ENCODE measurements at places on chromosomes 2 and 18.

DNA sequence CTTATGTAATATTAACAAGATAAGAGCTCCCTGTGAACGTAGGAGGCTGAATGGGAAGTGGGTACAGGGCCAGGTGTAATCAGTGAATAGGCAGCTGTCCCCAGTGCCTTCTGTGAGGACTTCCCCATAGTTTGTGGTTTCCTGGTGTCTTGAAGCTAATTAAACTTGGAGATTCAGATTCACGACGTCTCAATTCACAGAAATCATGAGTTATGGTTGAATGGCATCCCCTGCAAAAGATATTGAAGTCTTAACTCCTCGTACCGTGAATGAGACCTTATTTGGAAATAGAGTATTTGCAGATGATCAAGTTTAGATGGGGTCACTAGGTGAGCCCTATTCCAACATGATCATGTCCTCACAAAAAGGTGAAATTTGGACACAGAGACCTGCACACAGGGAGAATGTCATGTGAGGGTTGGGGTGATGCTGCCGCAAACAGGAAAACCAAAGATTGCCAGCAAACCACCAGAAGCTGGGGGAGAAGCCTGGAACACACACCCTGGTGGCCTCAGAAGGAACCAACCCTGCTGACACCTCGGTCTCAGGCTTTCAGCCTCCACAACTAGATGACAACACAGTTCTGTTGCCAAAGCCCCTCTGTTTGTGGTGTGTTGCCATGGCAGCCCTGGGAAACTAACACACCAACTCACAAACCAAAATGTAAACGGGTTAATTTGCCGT lies 13.2 kb downstream of the ARL4C start:
- DNase-seq: peak; percentile 97

- no peak for DNase-seq
These were observed 2.9 kb downstream of the HOXD11 start for GRCh38 chr2:176109946-176110345.

GRCh38 chr2:150027164-150027563 lies 439.6 kb upstream of the MMADHC start:
- no peak for DNase-seq

DNA sequence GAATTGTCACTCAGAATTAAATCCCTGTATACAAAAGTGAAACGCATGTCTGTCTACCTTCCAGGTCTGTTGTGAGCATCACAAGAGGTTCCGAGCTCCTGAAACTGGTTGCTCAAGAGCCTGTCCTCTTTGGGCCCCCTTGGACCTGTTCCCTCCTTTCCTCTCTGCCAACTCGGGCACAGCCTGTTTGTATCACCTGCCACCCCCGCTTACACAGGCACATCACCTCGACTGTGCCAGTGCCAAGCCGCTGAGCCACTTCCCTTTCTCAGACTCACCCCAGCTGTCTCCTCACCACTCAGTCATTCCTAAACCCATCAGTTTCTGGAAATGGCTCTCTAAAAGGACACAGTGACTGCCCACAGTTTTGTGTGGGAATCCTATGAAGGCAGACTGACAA lies 3.1 kb downstream of the EFR3B start:
- no peak for DNase-seq

DNA sequence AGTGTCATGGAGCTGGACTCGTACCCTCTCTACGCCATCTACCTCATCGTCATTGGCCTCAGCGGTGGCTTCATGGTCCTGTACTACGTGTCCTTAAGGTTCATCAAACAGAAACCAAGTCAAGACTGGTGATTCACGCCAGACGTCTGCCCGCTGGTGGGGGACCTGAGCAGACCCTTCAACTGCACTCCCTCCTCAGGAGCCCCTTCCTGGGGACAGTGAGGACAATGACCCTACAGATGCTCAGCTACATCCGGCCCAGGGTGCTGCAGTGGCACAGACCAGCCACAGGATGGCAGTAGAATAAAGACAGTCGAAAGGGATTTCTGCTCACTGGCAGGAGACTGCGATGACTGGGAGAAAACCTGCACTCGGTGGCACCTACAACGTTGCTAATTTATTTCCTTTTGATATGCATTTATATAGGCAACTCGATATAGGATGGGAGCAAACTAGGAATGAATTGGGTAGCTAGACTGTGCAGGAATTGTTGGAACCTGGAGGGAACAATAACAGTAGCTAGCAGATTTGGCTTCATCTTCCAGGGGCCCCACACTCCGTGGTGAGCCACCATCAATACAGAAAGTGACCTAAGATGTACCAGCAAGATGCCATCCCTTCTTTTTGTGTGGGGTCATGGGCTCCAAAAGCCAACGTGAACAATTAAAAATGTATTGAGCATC lies 39.2 kb downstream of the ABCG8 start:
- peak; percentile 54 for DNase-seq

- no peak for DNase-seq
These were observed 39.1 kb upstream of the DLX1 start for GRCh38 chr2:172046080-172046678.

- DNase-seq: no peak
These were observed 1404.3 kb downstream of the SUCLG1 start for GRCh38 chr2:83054751-83055150.

- no peak for DNase-seq
These were observed 181.7 kb upstream of the VRK2 start for GRCh38 chr2:57864926-57865325.

GRCh38 chr2:74379851-74380789 lies at the start of gene DCTN1:
DCTN1 (minus strand) TSS chr2:74380311; CDS start chr2:74380037, 274 bp downstream.
- DNase-seq: peak; percentile 26

GRCh38 chr18:65721619-65722018 lies 29.2 kb upstream of the CDH7 start:
- no peak for DNase-seq

GRCh38 chr2:208255557-208256106 lies 761 bp upstream of the IDH1 start:
- no peak for DNase-seq

DNA sequence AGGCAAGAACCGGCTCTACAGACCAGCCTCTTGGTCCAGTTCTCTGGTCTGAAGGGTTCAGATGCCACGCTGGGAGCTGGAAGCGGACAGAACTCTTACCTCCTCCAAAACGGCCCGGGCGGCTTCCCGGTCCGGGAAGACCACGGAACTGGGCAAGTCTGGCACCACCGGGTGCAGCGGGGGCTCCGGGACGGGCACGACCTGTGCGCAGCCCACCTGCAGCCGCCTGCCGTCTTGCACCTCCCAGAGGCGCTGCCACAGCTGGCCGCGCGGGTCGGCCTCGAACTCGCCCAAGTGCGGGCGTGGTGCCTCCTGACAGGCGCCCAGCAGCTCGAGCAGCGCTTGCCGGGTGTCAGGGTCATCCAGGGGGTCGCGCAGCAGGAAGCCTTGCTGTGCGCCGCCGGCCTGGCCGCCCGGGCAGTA lies 773 bp downstream of the CMPK2 start:
- DNase-seq: peak; percentile 8

GRCh38 chr2:116416731-116417377 lies 1397.6 kb upstream of the DDX18 start:
- DNase-seq: no peak

DNA sequence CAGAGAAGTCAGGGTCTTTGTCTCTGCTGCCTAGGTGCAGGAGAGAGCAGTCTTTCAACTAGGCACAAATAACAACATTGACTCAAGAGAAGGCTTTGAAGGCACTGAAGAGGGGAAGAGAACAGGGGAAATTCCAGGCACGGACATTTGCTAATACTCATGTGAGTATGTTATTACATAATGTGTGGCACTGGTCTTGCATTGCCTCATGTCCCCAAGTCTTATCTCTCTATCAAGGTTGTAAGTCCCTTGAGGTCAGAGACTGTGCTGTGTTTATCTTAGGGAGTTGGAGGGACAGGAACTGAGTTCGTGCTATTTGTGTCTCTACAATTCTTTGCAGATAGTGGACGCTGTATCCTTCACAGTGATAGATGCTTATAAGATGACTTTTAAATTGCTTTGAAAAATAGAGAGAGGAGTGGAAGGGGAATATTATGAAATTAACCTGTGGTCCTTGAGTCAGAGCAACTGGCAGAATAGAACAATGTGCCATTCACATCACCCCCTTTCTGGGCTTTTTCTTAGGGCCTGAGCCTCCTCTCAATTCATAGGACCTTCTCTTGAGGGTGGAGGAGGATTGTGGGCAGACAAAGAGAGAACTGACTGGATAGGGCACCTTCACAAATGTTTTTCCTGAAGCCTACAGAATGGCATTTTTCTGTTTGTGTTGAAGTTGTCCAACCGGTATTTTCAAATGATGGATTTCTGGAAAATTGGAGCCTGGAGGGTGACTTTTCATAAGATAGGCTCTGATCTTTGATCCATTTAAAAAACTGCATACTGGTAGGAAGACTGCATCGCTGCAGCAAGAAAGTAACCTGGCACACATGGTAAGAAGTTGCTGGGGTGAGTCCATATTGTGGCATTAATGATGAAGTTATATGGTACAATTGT lies 96.6 kb upstream of the CXCR4 start:
- DNase-seq: peak; percentile 15

GRCh38 chr2:124836416-124836815 lies 811.3 kb downstream of the CNTNAP5 start:
- DNase-seq: no peak

DNA sequence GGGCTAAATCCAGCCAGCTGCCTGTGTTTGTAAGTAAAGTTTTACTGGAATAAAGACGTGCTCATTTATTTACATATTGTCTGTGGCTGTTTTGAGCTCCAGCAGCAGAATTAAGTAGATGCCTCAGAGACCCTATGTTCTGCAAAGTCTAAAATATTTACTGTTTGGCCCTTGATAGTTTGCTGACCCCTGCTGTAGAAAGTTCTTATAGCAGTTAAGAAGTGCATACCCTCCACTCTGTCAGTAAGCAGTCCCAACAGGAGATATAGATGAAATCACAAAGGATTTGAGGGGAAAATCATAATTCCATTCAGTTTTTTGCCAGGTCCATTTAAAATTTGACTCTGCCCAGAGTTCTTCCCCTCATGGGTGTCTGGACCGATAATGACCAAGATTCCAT lies 50.1 kb upstream of the ITM2C start:
- no peak for DNase-seq

GRCh38 chr2:133444465-133444864 lies 123.8 kb downstream of the NCKAP5 start:
- no peak for DNase-seq

- DNase-seq: no peak
These were observed 15.0 kb upstream of the FMNL2 start for GRCh38 chr2:152319822-152320570.

DNA sequence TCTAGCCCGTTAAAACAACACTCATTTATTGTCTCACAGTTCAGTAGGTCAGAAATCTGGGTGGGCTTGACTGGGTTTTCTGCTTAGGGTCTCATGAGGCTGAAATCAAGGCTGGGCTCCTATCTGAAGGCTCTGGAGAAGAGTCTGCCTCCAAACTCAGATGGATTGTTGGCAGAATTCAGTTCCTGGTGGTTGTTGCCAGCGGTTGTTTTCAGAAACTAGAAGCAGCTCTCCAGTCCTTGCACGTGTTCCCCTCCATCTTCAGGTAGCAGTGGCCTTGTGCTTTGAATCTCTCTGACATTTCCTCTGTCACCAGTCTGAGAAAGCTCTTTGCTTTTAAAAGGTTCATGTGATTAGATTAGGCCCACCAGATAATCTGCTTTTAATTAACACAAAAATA lies 20.1 kb upstream of the FN1 start:
- no peak for DNase-seq

DNA sequence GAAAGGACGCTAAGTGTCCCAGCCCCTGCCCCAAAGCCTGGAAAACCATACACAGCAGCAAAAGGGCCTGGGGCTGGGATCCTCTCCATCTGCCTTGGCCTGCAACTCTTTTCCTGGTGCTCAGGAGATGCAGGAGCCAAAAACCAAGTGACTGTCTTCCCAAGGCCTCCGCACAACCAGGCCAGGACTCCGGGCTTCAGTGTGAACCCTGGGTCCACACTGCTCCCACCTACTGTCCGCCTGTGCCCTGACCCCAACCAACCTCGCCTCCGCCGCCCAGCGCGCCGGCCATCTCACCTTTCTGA lies 1.1 kb downstream of the FEV start:
- DNase-seq: no peak

DNA sequence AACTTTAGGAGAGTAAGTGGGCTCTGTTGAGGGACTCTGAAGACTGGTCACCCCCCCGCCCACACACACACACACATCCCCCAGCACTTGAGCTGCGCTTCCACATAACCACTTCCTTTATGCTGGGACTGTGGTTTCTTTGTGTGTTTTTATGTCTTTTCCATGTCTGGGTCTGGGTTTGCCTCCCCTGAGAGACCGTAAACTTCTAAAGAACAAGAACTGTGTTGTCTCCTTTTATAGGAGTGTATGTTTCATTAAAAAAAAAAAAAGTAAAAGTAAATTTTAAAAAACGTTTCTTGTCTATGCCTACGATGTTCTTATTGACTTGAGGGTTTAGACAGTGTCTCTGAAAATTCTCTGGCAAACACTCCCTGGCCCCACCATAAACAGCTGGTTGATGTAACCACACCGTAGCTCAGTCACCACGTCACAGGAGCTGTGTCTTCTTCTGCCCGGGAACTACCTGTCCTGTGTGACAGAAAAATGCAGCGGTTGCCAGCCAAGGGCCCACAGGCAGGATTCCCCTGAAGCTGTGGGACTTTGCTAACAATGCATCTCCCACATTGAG lies 68.0 kb downstream of the KLHL29 start:
- DNase-seq: peak; percentile 9

DNA sequence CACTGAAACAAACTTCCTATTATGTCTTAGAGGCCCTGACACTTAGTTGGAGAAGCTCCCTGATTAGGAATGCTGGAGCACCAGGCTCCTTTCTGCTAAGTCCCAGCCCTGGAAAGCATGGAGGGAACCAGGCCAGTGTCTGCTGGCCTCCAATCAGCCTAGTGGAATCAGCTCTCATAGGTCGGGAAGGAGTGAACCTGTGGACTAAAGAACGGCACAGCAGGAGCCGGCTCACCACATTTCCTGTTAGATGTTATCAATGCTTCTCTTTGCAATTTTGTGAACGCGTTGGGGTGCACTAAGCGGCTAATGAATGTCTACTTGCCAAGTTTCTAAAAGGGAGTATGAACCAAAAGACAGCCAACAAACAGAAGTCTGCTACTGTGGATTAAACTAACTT lies 296.6 kb downstream of the NAPG start:
- DNase-seq: no peak

GRCh38 chr2:143891879-143892308 lies 628.0 kb downstream of the ZEB2 start:
- no peak for DNase-seq

DNA sequence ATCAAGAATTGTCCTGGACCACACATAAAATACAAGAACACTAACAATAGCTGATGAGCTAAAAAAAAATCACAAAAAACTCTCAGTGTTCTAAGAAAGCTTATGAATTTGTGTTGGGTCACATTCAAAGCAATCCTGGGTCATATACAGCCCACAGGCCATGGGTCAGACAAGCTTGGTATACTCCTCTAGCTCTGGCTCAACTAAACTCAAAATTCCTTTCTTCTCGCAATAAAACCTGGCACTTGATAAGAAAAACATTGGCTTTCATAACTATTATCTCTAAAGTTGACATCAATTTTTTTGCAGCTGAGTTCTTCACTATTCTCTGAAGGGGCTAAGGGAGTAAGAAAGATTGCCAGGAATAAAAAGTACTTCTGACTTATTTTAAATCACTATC lies 38.3 kb downstream of the FBXO48 start:
- DNase-seq: no peak

GRCh38 chr2:53111004-53111403 lies 656.6 kb upstream of the CHAC2 start:
- DNase-seq: no peak

- DNase-seq: no peak
These were observed 6.3 kb downstream of the HS6ST1 start for GRCh38 chr2:128312411-128312810.

Data from CD4-positive, alpha-beta T cell treated with Interleukin-4 for 4 hours (primary cell).